NCI-H1417 treated with DMSO at 0.1 percent for 48 hours (cell line): ENCODE measurements at places on chromosomes 5 and 9.

DNA sequence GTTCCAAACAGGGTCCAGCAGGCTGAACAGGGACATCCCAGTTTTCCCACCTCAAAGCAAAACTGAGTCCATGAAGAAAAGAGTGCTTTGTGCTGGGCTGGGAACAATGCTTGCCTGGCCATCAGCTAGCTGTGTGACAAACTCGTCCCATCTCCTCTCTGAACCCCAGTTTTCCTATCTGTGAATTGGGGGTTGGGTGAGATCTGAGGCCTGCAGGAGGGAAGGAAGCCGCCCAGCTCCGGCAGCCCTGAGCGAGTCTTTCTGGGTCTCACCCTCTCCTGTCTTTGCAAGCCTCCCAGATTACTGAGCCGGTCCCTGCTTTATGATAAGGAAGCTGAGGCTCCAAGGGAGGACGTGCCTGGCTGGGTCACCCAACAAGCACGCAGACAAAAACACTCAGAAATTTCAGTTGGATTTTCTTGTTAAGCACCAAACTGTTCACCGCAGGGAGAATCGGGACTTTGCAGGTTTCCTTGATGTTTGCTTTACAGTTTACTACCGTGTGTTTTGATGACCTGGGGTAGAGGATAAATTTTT, 82.6 kb upstream of the LMX1B start:
- DNase-seq: no peak

DNA sequence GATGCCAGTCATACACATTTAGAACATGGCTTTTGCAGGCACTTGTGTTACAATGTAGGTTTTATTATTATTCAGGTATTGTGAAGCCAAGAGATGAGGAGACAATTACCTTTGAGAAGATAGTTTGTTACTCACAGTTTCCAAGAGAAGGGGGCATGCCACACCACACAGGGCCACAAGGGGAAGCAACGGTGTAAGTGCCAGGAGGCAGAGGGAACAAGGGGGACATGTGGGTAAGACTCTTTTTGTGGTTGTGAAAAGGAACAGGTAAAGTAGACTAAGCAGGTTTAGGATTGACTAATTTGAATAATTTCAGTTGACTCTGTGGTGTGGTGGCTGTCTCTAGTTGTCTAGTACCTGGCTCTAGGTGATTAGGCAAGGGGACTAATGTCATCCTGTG, 191.2 kb downstream of the TRPM6 start:
- no peak for DNase-seq

DNA sequence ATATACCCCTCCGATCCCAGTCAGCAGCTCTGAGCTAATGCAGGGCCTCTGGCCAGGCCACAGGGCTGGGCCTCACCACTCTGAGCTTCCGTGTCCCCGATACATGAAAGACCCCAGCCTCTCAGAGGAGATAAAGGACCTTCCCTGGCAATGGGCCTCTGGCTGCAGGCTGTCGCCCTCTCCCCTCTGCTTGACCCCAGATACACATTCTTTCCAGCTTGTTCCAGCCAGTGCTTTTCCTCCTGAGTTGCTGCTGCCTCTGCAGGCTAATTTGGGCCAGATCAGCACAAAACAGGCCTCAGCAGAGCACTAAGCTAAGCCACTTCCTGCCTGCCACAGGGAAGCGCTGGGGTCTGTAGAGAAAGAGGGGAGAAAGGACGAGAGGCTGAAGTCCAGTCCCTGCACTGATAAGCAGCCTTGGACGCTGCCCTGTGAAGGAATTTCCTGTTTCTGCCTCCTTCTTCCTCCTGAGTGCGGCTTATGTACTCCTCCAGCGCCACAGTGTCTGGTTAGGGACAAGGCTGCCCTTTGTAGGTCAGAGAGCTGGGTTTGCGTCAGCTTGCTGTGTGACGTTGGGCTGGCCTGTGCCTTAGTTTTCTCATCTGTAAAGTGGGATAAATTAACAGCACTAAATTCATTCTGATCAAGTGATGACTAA, 73.0 kb upstream of the IL17B start:
- DNase-seq: no peak

DNA sequence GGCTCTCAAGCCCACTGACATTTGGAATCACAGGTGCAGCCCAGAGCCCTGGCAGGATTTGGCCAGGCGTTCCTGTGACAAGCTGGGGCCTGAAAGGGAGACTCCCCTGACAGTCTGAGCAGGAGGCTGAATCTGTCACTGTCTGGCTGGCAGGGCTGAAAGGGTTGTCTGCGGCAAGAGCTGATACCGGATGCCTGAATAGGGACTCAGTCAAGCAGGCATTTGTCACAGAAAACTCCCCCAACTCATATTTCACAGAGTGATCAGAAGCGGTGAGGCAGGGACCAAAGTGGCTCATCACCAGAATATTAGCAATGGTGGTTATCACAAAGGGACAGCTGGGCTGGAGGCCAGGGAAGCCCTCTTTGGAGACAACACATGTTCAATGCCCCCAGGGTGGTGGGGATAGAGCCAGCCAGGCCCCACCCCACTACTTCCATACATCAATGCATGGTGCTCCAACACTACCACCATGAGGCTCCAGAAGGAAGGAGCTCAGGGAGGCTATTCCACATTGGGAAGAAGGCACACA, 295.5 kb downstream of the DTWD2 start:
- no peak for DNase-seq

DNA sequence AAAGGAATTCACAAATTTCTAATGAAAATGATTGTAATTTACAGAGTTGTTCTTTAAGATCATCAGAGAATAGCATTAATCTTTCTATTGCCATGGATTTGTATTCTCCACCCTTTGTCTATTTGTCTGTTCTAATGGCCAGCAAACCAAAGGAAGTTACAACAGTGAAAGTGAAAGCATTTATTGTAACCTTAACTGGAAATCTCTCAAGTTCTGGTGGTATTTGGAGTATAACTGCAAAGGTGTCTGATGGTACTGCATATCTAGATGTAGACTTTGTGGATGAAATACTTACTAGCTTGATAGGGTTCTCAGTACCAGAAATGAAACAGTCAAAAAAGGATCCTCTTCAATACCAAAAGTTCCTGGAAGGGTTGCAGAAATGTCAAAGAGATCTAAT, 21.7 kb downstream of the RMI1 start:
- DNase-seq: no peak

GRCh38 chr9:89328064-89328463, 9.8 kb downstream of the SECISBP2 start:
- no peak for DNase-seq

- no peak for DNase-seq
Measured at GRCh38 chr9:90964101-90965020, 162.7 kb downstream of the SYK start.

DNA sequence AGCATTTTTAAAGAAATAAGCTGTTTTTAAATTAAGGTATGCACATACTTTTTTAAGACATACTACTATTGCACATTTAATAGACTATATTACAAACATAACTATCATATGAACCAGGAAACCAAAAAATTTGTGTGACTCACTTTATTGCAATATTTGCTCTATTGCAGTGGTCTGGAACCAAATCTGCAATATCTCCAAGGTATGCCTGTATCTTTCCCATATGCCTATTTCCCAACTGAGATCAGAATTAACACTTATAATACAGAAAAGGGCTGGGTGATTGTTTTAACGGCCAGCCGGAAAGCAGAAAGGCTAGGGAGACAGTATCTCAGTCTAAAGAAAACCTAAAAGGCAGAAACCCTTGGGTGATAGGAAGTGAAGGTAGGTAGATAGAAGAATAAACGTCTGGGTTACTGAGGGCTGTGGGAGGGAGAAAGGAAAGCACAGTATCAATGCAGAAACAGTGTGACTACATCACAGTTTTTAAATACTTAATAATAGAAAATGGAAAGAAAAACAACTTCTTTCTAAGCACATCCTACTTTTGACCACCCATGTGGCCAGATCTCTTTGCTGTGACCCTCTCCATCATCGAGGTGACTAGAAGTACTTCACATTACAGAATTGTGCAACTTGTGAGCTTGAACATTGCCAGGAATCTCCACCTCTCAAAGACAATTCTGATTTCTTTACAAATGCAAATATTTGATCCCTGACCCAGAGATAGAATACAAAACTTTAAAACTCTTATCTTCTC, 126.4 kb downstream of the LPAR1 start:
- DNase-seq: no peak

- no peak for DNase-seq
Measured at GRCh38 chr5:157308836-157309465, 43.0 kb downstream of the CYFIP2 start.

DNA sequence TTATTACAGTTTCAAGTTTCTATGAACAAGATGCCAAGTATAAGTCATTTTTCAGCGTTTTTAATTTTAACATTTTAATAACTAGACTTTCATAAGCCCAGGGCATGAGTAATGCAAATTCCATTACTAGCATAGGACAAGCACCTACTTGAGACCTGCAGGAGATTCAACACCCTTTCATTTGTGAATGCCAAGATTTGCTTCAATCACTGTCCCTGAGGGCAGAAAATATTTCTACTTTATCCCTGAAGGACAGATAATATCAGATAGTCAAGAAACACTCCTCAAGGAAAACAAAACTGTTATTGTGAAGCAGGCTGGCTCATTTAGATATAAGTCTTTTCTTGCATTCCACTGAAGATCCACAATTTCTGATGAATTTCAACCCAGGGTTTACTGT, 27.7 kb upstream of the ZNF622 start:
- DNase-seq: no peak

DNA sequence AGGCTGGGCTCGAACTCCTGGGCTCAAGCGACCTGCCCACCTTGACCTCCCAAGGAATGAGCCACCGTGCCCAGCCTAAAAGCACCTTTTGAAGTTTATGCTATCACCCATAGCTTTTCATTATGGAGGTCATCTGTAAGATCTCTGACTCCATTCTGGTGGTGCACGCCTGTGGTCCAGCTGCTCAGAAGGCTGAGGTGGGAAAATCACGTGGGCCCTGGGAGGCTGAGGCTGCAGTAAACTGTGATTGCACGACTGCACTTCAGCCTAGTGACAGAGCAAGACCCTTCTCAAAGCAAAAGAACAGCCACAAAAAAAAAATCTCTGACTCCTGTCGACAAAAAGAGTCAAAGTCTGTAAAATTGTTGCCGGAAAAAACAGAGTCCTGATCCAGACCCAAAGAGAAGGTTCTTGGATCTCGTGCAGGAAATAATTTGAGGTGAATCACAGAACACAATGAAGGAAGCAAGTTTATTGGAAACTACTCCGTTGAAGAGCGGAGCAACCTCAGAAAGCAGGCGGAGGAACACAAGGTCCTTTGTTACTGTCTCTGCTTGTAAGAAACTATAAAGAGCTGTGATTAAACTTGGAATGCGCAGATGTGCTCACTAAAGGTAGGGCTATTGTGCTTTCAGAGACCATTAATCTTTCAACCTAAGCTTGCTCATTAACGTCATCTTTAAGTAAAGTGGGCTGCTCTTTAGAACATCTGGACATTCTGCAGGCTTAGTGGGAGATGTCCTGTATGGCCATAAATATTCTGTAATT, 2.0 kb upstream of the HAUS6 start:
- no peak for DNase-seq

GRCh38 chr5:146165460-146165859, 17.0 kb downstream of the LARS1 start:
- DNase-seq: no peak

- DNase-seq: no peak
Measured at GRCh38 chr9:37010976-37011375, 23.1 kb downstream of the PAX5 start.

DNA sequence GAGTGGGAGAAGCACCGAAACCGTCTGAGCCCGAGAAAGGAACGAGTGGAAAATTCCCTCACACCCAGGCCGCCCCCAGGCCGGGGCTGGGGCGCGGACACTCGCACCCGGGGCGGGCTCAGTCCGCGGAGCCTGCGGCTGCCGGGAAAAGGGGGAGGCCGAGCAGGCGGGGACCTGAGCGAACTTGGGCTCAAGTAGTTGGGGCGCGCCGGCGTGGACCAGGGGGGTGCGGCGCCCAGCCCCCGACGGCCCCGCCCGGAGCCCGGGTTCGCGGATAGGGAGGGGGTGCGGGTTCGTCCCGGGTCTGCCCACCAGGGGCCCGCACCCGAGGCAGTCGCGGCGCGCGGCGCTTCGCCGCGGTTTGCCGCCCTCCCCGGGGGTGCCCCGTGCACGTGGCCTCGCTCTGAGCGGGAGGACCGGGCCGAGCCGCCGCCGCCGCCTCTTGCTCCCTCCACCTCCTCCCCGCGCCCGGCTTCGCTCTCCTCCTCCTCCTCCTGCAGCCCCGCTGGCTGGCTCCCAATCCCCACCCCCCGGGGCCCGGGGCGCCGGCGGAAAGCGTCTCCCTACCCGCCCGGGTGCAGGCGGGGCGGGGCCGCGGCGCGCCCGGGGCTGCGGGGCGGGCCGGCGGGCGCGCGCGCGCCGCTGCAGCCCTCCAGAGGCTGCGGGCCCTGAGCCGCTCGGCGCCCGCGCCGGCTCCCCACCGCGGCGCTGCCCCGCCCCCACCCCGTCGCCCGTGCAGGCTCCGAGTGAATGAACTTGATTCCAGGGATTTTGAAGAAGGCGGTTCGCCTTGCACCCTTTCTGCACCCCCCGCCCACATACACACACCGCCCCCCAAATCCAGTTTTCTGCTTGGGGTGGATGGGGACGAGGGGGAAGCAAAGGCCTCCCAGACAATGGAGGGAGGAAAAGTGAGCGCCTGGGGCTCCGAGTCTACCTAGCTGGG, 1.3 kb upstream of the NFIB start:
- no peak for DNase-seq

GRCh38 chr5:61915646-61916045, 390.4 kb upstream of the KIF2A start:
- no peak for DNase-seq
